ENCODE measurements at places on chromosomes 11 and 22.

- peak; percentile 2 for DNase-seq
These were observed 64.7 kb upstream of the ASPHD2 start for GRCh38 chr22:26364066-26365015.

- DNase-seq, result no peak
These were observed 2.7 kb upstream of the ZNF74 start for GRCh38 chr22:20391222-20391621.

- no peak for DNase-seq
These were observed 130.4 kb downstream of the C11orf87 start for GRCh38 chr11:109552376-109552775.

DNA sequence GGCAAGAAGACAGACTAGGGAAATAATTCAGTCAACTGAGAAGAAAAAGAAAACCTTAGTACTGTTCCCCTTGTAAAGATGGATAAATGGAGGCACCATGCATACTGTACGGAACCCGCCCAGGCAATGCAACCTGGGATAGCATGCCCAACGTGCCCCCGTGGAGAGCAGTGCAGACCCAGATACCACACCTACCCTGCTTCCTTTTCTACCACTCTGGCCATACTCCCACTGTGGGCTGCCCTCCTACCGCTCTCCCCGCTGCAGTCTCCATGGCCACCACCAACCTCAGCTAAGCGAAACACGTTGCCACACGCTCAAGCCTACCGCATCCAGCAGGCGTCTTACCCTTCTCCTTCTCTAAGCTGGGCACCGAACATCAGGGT, 117.4 kb upstream of the SERPIND1 start:
- no peak for DNase-seq

DNA sequence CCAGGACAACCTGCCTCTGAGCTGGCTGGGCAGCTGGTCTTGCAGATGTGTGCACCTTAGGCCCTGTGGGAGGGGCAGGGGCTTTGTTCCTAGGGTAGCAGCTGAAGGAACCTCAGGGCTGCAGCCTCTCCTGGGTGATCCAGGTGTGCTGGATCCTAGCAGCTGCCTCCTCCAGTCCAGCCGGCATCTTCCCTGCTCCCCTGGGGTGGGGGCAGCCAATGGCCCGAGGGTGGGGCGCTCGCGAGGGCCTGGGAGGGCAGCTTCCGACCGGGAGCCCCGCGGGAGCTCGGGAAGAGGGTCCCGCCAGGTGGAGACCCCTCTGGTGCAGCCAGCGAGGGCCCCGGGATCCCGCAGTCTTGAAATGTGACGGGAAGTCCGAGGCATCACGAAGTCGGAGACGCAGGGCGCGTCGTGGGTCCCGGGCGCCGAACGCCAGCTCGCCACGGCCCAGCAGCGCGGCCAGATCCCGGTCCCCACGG, 1.7 kb downstream of the IFITM1 start:
- no peak for DNase-seq

- no peak for DNase-seq
These were observed 181.4 kb upstream of the MTMR2 start for GRCh38 chr11:96105197-96105895.

GRCh38 chr11:68925611-68926010, 21.9 kb downstream of the IGHMBP2 start:
- no peak for DNase-seq

GRCh38 chr22:29145321-29146072, 60.2 kb upstream of the EMID1 start:
- DNase-seq, result no peak

- no peak for DNase-seq
These were observed 4.3 kb downstream of the TNFRSF13C start for GRCh38 chr22:41922328-41922727.

DNA sequence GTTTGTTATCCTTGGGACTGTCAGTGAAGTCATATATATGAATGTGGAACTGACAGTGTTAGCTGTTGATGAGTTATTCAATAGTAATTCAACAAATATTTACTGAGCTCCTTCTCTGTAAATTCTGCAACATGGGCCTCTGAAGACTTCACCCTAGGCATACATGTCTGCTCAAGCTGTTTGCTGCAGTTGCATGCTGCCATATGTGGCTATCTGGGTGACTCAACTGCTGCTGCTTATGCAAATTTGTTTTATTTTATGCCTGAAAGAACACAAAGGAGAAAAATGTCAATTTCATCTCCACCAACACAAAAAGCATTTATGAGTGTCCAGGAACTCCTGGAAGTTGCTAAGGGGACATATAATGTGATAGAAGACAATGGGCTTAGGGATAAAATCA, 417.6 kb downstream of the AASDHPPT start:
- no peak for DNase-seq

- no peak for DNase-seq
These were observed 144.4 kb upstream of the LARGE1 start for GRCh38 chr22:34064696-34065095.

- no peak for DNase-seq
These were observed 380.3 kb downstream of the AASDHPPT start for GRCh38 chr11:106457727-106458126.

GRCh38 chr11:70926543-70927201, 325.7 kb downstream of the SHANK2 start:
- DNase-seq, result no peak

- DNase-seq, result no peak
These were observed 323.7 kb downstream of the MIAT start for GRCh38 chr22:26981111-26981510.

- DNase-seq, result no peak
These were observed 13.0 kb upstream of the CLTCL1 start for GRCh38 chr22:19304547-19304946.

DNA sequence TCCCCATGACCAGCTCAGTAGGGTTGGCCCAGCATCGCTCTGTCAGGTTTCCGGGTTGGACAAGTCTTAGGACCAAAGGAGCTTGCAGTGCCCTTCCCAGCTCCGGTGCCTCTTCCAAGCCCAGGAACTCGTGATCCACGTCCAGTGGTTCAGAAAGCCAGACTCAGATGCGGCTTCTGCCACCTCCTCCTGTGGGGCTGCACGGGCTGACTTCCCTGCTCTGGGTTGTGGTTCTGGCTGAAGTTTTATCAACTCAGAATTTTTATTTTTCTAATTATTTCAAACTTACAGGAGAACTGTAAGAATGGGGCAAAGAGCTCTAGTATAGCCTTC, 85.0 kb downstream of the BCR start:
- no peak for DNase-seq

- no peak for DNase-seq
These were observed 291.3 kb downstream of the TBC1D22A start for GRCh38 chr22:47053726-47054141.

DNA sequence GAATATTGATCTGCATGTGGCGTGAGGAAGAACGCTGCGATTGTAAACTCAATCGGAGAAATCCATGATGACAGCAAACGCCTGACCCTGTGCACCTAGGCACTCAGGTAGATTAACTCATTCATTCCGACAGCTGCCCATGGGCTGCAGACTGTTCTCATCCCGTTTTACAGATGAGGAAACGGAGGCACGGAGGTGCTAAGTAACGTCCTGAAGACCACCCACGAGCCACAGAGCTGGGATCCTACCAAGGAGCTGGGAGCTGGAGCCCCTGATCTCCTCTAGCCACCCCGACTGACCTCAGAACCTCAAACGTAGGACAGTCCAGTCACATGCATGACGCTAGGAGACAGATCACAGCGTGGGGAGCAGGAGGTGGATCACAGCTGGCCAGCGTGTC, 1092.7 kb downstream of the BRD1 start:
- DNase-seq, result no peak

DNA sequence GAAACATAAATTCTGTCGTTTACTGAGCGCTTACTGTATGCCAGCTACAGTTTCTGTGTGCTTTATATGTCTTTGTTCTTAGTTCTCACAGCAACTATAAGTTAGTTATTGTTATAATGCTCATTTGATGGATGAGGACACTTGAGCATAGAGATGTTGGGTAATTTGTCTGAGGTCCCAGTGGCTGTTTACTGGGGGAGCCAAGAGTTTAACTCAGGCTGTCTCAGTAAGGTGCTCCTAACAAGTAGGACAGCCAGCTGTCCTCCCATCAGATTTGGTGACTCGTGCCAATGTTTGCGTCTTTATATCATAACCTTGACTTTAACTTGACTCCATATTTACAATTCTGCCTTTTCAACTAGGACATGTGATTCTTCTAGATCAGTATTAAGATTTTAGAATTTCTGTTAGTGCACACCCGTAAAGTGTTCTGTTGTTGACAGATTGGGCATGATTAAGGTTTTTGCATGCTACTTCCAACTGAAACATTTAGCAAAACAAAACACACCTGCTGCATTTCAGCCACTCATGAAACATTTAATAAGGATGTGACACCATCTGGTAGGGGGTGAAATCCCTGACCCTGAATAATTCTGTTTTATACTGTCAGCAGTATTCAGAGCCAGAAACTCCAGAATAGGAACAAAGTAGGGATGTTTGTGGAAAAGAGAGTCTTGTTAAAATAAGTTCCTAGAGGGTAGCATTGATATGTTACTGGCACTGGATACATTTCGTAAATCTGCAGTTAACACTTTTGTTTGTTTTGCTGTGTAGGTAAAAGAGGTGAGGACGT, 1.9 kb downstream of the REXO2 start:
- no peak for DNase-seq

Measured in stimulated activated CD8-positive, alpha-beta memory T cell treated with anti-CD3 and anti-CD28 coated beads, Interleukin-7, amount 100 ng/mL, for 1 hour (primary cell).